ENCODE measurements at places on chromosomes 3 and 15.

- no peak for DNase-seq
Measured at GRCh38 chr15:38706956-38707355, 142.3 kb upstream of the RASGRP1 start.

GRCh38 chr3:187798126-187798525 lies 52.9 kb upstream of the BCL6 start:
- DNase-seq = no peak

GRCh38 chr15:35067496-35068347 lies 17.4 kb downstream of the NANOGP8 start:
- no peak for DNase-seq

GRCh38 chr3:184737641-184738505 lies 26.0 kb upstream of the MAGEF1 start:
- DNase-seq = no peak

GRCh38 chr3:143771939-143772338 lies 76.3 kb downstream of the SLC9A9 start:
- no peak for DNase-seq

Measured in activated T-cell treated with anti-CD3 and anti-CD28 coated beads for 1 hour (primary cell).